NAMALWA (cell line): ENCODE measurements at places on chromosomes 11 and 22.

DNA sequence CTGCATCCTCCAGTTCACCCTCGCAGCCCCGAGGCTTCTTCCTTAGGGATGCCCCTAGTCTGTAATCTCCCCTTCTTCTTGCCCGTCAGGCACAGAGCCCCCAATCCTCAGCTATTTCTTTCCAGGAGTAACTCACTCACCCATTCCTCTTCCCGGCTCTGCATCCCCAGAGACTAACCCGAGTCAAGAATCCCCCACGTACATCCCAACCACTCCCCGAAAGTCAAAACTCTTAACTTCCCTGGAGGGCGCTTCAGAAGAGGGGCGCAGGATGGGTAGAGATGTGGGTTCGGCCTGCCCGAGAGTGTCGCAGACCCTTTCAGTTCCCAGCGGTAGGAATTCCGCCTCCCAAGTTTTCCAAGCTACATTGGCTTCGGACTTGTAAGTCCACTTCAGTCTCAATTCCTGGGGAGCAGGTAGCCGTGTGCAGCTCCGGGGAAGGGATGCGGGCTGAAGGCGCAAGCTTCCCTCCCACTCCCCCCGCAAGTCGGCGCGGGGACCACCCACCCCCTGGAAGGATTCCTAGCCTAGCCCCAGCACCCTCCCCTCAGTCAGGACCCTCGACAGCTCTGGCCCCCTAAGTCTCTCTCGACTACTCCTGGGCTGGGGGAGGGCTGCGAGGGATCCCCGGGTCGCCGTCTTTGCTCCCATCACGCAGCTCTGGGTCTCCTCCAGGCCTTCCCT, 871 bp downstream of the BDNF start:
- DNase-seq = no peak

DNA sequence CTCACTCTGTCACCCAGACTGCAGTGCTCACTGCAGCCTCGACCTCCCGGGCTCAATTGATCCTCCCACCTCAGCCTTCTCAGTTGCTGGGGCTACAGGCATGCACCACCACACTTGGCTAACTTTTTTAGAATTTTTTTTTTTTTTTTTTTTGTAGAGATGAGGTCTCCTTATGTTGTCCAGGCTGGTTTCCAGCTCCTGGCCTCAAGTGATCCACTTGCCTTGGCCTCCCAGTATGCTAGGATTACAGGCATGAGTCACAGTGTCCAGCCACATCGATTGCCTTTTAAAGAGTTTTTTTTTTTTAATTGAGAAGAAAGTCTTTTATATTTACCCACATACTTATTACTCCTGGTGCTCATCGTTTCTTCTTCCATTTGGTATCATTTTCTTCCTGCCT, 30.0 kb downstream of the PARVG start:
- DNase-seq = no peak

DNA sequence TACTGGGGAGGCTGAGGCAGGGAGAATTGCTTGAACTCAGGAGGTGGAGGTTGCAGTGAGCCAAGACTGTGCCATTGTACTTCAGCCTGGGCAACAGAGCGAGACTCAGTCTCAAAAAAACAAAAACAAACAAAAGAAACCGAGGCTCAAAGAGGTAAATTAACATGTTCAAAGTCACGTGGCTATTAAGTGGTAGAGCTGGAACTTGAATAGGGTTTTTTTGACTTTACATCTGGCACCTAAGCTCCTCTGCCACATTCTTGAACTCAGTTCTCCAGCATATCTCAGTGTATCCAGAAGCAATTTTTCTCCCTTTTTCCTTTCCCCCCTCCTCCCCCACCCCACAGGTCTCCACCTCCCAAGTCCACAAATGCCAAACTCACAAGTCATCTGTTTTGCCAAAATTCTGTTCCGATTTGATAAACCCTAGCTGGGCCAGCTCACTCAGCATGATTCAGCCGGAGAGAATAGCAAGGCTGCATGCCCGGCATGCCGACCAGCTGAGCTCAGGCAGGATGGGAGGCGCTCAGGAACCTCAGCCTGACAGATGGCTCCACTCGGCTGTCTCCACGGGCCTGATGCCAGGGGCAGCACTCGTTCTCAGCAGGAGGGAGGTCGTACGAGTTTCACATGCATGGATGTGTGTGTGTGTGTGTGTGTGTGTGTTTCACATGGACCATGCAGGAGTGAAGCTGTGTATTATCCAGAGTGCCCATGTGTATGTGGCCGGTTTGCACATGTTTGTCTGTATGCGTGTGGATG, 63.2 kb upstream of the RRAS2 start:
- DNase-seq = no peak

DNA sequence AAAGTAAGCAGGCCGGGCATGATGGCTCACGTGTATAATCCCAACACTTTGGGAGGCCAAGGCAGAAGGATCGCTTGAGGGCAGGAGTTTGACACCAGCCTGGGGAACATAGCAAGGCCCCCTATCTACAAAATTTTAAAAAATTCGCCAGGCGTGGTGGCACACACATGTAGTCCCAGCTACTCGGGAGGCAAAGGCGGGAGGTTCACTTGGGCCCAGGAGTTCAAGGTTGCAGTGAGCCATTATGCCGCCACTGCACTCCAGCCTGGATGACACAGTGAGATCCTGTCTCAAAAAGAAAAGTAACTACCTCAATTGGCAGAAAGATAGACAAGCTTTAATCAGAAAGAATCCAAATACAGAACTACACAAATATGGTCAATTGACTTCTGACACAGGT, 31.0 kb downstream of the CADM1 start:
- no peak for DNase-seq

GRCh38 chr22:37484480-37485394, 1.4 kb downstream of the MFNG start:
- peak; percentile 77 for DNase-seq

DNA sequence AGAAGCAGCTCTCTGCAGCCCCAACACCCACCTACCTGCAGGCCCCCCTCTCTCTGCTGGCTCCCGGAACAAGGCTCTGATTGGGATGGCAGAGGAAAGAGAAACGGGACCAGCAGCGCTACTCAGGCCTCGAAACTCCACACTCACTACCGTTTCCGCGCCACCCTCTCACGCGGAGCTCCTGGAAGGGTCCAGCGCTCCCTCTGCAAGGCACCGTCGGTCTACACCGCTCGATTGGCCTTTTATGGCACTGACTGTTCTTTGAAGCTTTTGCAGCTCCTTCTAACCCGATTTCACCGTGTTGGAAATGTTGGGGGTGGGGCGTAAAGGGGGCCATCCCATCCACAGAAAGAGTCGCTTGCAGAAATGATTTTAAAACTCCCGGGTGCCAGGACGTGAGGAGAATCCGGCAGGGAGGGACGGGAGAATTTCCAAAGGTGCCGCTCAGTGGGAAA, 323 bp upstream of the PANX1 start:
- DNase-seq = no peak
